ENCODE measurements at places on chromosomes 5 and 9.

GRCh38 chr5:168609806-168610482 is 30.8 kb upstream of the PANK3 start:
- DNase-seq, result no peak

- DNase-seq, result no peak
Measured at GRCh38 chr5:96703384-96703920, 41.3 kb downstream of the CAST start.

DNA sequence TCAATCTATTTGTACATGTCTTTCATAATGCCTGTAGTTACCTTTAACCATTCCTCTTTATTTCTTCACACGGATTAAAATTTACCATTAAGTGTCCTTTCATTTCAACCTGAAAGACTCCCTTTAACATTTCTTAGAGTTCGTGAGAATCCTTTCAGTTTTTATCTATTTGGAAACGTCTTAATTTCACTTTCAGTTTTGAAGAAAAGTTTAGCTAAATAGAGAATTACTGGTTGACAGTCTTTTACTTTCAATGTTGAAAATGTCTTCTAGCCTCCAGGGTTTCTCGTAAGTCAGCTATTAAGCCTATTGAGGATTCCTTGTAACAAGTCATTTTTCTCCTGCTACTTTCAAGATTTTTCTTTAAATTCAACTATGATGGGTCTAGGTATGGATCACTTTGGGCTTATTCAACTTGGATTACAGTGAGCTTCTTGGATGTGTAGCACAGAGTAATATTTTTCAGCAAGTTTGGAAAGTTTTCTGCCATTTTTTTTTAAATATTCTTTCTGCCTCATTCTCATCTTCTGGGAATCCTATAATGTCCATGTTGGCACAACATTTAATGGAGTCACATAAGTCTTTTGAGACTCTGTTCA is 48.5 kb downstream of the RFX3 start:
- no peak for DNase-seq

DNA sequence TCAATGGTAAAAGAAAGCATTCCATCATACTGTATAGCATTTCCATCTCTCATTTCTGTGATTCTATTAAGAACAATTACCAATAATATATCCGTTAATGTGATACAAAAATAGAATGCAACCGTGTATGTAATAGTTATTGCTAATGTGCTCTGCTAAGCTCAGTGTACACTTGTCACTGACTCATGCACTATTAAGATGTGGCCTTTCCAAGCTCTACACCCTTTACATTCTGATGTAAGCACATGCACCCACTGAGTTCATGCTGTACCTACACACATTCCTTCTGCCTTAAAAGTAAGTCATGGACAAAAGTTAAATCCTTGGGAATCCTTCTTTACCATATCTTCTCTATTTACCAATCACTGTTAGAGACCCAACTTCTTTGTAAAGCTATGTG is 319.1 kb downstream of the ZSWIM6 start:
- DNase-seq, result no peak

DNA sequence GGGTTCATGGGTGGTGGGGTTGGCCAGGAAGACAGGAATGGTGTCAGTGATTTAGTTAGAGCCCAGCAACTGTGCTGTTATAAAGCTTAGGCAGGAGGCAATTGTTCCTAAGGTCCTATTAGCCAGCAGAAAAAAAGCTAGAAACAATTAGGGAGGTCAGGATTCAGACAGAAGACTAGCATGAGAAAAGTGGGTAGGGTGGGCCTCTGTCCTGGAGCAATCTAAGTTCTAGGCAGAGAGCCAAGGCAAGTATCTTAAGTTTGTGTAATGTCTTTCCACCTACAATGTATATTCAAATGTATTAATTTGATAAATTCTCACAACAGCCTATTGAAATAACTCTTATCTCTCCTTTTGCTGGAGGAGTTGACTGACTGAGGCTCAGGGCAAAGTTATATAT is 6.1 kb upstream of the ZFAND5 start:
- DNase-seq, result no peak

GRCh38 chr5:138139781-138140090 is 508 bp upstream of the NME5 start:
- DNase-seq, result no peak

GRCh38 chr9:97412626-97413385 is 910 bp downstream of the TDRD7 start:
- DNase-seq, result no peak

DNA sequence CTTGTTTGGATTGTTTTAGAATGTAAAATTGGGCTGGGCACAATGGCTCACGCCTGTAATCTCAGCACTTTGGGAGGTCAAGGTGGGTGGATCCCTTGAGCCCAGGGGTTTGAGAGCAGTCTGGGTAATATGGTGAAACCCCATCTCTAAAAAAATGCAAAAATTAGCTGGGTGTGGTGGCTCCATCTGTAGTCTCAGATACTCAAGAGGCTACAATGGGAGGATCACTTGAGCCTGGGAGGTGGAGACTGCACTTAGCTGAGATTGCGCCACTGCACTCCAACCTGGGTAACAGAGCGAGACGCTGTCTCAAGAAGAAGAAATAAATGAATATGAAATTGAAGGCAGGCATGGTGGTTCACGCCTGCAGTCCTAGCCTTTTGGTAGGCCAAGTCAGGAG is 21.3 kb downstream of the MAML1 start:
- DNase-seq, result no peak

- DNase-seq, result no peak
Measured at GRCh38 chr9:114016629-114017423, 61.3 kb downstream of the AMBP start.
